Mucosa of gallbladder (tissue), 1 donor: ENCODE measurements at places on chromosomes 6 and 20. TPM values are rescaled to one million over a fixed set of nuclear protein-coding genes. Genes with fewer than 3 reads are reported as not detected.

- no peak for DNase-seq
These were observed 132.8 kb downstream of the DOK5 start for GRCh38 chr20:54608039-54608745.

DNA sequence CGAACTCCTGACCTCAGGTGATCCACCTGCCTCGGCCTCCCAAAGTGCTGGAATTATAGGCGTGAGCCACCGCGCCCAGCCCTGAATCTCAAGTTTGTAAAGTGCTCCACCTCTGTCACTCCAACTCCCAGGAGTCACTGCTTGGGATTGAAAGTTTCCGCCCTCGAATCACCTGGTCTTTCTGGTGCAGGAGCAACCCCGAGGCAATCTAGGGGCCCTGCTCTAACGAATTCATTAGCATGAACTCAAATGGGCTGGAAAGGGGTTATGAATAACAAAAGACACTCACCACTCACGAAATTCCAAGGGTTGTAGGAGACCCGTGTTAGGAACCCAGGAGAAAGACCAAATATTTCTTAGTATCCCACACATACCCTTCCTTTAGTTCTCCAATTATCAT lies 26.1 kb downstream of the RBCK1 start:
- DNase-seq = no peak

GRCh38 chr6:36851149-36851614 lies 11.9 kb upstream of the CPNE5 start:
- DNase-seq = peak; percentile 74

GRCh38 chr6:36491378-36491965 lies 48.7 kb downstream of the KCTD20 start:
- no peak for DNase-seq

DNA sequence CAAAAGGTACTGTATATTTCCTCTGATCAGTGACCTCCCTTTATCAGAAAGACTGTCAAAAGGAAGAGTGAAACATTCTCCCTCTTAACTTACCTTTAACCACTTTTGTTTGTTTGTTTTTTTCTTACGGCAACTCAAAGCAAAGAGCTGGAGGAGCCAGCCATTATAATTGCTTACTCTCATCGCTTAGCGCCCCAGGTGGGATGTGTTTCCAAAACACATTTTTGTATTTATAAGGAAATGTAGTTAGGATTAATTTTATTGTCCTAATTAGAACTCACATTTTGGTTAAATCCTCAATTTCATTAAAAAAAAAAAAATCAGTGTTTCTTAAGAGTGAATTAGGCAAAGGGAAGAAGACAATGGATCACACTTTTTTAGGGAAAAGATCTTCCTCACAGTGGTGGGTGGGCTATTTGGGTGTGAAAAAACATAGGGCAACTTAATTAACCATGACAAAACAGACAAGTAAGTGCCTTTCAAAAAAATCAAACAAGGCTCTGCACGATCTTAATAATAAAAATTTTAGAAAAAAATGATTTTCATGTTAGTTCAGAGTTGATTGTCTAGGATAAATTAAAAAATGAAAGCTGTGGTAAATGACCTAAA lies 1.2 kb upstream of the PHACTR2 start:
- DNase-seq = no peak

The CASS4 gene
- 2.0 TPM for total RNA-seq
